ENCODE measurements at places on chromosomes 1 and 21. TPM values are rescaled to one million over a fixed set of nuclear protein-coding genes. Genes with fewer than 3 reads are reported as not detected.

The PLA2G2C gene
- total RNA-seq: not detected

The KIF1B gene
- 37.0 TPM for total RNA-seq

The FOXE3 gene
- total RNA-seq: not detected

The PEAR1 gene
- total RNA-seq: 6.1 TPM

The AK5 gene
- total RNA-seq: not detected

The ELF3 gene
- 367 TPM for total RNA-seq

- DNase-seq: peak; percentile 85
Observed at GRCh38 chr1:156421062-156421938, 52.3 kb downstream of the RHBG start.

- no peak for DNase-seq
Observed at GRCh38 chr21:14918527-14918926, 146.3 kb downstream of the NRIP1 start.

DNA sequence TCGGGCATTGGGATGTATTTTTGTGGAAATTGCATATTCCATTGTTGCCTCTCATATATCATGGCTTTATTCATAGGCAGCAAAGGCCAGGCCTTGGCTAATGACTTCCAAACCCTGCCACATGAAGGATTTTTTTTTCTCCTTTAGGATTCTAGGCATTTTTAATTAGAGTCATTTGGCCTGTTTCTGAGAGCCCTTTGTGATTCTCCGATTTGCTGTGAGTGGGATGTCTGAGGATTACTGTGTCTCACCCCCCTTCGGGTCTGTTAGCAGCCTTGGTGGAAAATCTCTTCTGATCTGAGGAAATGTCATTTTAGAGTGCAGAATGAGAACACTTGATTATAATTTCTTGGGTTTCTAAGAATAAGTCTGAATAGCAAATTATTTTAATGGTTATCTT is 253.5 kb downstream of the NTNG1 start:
- DNase-seq: no peak

GRCh38 chr1:87451229-87451920 is 122.7 kb downstream of the LMO4 start:
- DNase-seq: no peak

- DNase-seq: peak; percentile 8
Observed at GRCh38 chr1:42282024-42282579, 52.9 kb downstream of the FOXJ3 start.

DNA sequence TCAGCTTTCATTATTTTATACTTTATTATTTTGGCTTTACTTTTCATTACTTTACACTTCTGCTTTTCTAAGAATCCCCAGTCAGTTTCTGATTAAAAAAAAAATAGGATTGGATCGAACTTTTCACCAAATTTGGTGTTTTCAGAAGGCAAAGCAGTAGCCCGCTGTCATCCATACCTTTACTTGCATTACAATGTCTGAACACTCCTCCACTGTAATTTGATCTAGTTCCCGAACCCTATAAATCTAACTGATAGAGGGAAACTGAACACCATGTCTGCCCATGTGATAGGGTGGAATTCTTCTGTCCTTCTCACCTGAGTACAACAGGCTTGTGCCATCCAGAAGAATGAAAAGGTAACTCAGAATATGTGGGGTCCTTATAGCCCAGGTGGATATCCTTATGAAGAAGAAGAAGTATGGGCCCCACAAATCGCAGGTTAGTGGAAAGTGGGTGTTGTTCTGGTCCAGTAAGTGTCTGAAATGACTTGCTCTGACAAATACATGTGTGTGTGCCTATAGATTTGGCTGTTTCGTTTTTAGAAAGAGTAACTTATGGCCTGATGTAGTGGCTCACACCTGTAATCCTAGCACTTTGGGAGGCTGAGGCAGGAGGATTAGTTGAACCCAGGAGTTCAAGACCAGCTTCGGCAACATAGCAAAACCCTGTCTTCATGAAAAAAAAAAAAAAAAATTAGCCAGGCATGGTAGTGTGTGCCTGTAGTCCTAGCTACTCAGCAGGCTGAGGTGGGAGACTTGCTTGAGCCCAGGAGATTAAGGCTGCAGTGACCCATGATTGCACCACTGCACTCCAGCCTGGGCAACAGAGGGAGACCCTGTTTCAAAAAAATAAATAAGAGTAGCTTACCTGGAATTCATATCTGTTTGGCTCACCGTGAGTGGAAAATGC is 26.6 kb upstream of the CDC14A start:
- no peak for DNase-seq

GRCh38 chr1:36766481-36766880 is 267.8 kb downstream of the GRIK3 start:
- no peak for DNase-seq
